ENCODE measurements at places on chromosomes 6 and 20.

DNA sequence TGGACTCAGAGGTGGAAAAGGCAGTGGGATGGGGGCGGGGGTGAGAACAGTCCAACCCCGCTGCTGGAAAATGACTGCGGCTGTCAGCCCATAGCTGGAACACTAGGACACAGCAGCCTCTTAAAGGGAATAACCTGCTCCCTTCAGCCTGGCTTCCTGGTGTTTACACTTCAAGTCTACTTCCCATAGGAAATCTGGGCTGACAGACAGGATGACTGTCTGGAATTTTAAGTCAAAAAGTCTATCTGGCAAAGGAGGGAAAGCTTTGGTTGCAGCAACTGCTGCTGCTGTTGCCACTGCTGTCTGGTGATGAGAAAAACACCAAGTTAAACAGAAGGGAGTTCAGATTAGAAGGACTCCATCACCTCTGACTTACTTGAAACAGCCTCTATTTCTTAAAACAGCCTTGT lies 44.9 kb downstream of the TNFRSF21 start:
- DNase-seq = no peak

DNA sequence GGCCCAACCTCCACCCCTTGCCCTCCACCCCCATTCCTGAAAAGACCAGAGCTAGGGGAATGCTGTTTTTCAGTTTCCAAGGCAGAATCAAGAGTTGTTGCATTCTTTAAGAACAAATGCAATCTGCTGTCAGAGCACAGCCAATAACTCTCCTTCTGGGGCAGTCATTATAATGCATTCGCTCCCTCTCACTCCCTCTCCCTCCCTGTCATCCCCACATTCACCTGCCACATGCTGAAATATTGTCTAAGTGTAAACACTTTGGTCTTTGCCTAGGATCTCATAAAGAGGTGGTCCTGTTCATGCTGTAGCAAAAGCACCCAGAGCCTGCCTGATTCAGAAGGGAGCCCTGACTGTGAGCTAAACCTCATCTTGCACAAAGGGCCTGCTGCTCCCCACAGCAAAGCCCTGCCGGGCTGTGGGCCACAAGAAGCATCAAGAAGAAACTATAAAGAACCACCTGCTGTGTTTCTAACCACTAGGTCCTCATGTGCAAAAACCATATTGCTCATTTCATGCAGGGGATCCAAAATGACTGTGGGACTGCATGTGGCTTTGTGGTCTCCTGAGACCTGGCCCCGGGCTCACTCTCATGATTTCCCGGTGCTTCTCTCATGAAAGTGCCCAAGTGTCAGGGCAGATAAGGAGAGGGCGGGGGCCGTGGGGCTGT lies 85.6 kb downstream of the GPR6 start:
- no peak for DNase-seq

GRCh38 chr20:62765432-62766070 lies 30.7 kb upstream of the MRGBP start:
- no peak for DNase-seq

- no peak for DNase-seq
Observed at GRCh38 chr6:14276667-14277404, 159.3 kb downstream of the CD83 start.

DNA sequence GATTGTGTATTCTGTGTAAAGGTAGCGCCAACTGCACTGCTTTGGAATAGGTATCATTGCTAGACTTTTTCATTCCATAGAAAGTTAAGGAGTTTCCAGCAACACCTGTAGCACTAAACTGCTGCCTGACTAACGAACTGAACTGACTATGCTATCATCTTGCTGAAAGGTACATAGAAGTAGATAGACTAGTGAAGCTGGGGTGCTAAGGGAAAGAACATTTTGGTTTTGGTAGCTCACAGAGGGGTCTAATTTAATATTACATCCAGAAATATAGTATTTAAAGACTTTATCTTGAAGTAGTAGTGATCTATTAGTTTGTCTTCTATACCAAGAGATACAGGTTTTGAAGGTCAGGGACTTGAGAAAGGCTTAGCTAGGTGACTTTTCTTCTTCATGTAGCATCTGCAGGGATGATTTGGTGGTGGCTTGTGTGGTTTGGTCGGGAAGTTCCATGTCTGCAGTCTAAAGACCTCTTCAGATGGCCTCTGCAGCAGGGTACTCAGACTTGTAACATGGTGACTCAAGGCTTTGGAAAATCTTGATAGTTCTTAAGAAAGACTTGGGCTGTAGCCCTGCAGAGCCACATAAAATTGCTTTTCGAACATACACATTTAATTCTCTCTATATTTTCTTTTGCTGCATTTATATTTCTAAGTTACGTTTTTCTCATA lies 10.2 kb downstream of the SENP6 start:
- DNase-seq = no peak

DNA sequence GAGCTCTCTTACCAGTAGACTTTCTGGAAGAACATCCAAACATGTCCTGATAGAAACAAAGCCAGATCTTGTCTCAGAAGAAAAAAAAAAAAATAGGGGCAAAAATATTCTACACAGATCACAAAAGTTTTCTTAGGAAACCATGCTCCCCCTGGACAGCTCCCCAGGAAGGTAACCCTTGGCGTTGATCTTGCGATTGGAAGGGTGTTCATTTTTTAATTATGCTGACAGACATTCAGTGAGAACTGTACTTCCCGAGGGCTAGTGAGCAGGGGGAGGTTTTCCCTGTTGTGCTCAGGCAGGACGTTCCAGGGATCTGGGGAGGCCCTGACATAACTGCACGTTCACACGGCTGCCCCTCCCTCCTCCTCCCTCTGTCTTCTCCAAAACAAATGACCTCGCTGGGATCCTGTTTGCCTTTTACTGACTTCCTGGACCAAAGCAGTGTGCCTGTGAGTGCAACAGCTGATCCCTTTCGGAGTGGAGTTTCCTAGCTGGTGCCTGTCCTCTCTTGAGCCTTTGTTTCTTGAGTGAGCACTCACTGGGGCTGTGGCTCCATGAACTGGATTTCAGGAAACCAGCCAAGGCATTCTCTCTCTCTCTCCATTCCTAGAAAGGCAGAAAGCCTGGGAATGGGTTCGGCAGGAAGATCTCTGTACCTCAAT lies 46.7 kb downstream of the MARCKS start:
- DNase-seq = peak; percentile 67

- no peak for DNase-seq
Observed at GRCh38 chr6:162251257-162251656, 476.3 kb downstream of the PRKN start.

All from heart left ventricle (tissue), 16 donors.